ENCODE measurements at places on chromosomes 7 and 10.

- DNase-seq: no peak
Measured at GRCh38 chr10:95414844-95415485, 124.2 kb upstream of the PDLIM1 start.

DNA sequence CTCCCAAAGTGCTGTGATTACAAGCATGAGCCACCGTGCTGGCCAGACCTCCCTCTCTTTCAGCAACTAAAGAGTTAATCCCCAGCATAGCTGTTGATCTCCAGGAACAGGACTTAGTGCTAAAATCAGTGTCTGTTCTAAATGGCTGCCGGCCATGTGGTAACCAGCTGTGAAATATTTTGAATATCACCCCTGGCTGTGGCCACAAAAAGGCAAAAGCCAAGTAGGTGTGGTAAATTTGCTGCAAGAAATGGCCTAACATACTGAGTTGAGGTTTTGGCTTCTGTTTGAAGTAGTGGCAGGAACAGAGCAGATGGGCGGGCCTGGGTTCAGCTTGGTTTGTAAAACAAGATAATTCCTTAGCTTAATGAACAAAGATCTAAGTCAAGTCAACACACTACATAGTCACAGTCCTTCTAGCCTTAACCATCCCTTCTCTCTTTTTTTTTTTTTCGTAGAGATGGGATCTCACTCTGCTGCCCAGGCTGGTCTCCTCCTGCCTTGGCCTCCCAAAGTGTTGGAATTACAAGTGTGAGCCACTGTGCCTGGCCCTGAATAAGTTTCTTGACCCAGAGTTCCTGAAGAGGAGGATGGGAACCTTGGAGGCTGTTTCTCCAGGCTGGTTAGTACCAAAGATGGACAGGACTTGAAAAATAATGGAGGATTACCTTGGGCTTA lies 22.7 kb upstream of the AGFG2 start:
- DNase-seq: peak; percentile 4

GRCh38 chr10:36114913-36115312 lies 472.8 kb upstream of the FZD8 start:
- DNase-seq: no peak

GRCh38 chr7:87110778-87111177 lies 41.5 kb upstream of the DMTF1 start:
- DNase-seq: no peak

DNA sequence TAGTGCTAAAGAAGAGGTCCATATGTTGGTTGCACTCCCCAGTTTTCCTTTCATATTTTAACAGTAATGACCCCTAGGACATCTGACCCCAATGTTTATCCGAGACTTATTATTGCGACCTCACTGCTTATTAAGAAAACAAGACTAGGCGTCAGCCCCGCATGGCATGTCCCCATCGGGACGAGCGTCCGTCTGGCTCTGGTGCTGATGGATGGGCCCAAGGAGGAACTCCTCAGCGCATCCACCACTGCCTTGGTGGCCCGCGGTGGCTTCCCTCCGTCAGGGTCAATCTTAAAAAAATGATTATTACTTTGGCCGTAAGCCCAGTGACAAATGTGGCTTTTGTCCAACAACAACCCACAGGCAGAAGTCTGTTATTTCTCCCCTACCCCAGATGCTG lies 40.1 kb upstream of the CXCL12 start:
- DNase-seq: no peak

Measured in effector CD8-positive, alpha-beta T cell (primary cell).